ENCODE measurements at places on chromosomes 4 and X. TPM values are rescaled to one million over a fixed set of nuclear protein-coding genes. Genes with fewer than 3 reads are reported as not detected.
A peak's percentile ranks its signal among the peaks of the same experiment; 100 is the strongest.

DNA sequence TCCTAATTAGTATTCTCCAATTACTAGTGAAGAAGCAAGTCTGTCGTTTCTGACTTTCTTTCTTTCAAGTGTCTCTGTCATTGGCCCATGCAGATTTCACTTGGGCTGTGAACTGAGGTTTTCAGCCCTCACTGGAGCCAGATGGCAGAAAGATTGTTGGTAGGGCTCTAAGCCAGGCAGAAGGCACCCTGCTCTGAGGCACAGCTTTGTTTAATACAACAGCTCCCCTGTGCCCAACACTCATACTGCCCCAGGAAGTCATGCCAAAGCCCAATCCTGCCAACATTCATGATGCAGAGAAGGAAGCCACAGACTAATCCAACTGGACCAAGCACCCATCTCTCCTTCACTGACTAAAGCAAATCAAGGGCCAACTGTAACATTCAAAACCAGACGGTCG, 117.1 kb upstream of the FRG1 start:
- no peak for DNase-seq

- peak; percentile 53 for DNase-seq
These were observed 17.8 kb downstream of the PSAPL1 start for GRCh38 chr4:7416745-7417432.

DNA sequence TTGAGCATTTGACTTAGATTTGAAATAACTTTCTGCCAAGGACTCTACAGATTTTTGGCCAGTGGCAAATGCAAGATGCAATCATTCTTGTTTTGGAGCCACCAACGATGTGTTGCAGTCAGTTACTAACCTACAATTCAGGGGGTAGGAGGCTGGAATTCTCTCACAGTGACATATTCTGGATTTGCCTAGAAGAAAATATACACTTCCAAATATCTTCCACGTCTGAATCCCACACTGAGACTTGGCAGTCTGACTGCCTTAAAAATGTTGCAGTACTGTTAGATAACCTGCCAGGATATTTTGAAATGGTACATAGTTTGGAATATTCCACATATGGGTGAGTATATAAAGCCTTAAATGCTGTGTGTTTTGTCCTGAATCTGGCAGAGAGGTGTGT, 27.6 kb upstream of the AGTR2 start:
- no peak for DNase-seq

DNA sequence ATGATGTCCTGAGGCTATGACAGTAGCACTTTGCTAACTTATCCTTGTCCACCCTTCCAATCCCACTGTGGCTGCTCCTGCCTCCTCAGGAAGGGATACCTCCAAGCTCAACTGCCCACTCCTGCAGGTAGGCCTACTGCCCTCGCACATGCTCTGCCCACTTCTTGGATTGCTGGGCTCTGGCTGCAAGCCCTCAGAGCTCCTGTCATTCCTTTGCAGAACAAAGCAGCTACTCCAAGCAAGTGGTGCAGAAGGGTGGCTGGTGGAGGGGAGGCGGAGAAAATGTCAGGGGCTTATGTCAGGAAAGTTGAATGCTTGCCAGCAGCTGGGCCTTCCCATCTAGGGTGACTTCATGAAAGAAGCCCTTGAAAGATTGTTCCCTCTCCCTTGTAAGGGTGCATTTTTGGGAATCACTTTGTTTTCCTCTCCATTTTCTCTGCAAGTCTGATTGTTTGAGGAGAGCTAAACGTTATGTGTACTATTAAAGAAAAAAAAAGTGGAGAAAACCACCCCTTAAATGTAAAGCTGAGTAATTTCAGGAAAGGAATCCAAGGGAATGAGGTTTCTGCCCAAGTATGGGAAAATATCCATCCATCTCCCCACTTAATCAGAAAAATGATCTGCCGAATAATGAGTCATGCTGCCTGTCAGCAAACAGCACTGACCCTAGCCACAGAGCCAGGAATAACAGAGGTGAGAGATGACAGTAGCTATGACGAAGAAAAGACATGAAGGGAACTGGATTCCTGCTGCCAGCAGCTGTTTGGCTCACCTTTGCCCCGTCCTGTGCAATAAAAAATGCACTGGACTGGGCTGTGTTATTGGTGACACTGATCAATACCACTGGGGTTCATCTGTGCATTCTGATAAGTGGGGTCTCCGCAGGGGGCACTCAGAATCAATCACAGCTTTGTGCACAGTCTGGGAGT, 102.0 kb downstream of the RTL5 start:
- DNase-seq: peak; percentile 81

GRCh38 chr4:32010221-32010620, 1290.1 kb downstream of the PCDH7 start:
- no peak for DNase-seq

GRCh38 chr4:177371461-177371860, 61.8 kb downstream of the NEIL3 start:
- no peak for DNase-seq

GRCh38 chrX:15946783-15947580, 92.4 kb upstream of the AP1S2 start:
- DNase-seq: no peak

- no peak for DNase-seq
These were observed 64.4 kb downstream of the ASMT start for GRCh38 chrX:1679238-1679637.

- DNase-seq: no peak
These were observed 39.2 kb downstream of the BBS12 start for GRCh38 chr4:122771724-122772123.

DNA sequence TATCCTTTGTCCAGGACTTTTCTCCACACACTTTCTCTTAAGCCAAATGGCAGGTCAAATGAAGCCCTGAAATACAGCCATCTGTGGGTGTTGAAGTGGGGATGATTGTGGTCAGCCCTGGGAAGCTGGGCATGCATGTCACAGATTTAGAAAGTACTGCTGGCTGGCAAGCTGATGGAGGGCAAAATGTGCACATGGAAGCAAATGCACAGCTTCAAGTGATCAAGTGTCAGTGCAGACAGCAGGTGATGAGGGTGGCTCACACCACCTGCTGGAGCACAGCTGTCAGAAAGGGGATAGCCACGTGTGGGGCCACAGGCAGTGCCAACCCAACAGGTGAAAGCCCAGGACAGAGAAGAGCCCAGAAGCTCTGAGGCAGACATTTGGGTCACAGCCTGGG, 40.3 kb upstream of the ATXN3L start:
- no peak for DNase-seq

- DNase-seq: no peak
These were observed 647.1 kb downstream of the ANKRD50 start for GRCh38 chr4:124065422-124065821.

- DNase-seq: no peak
These were observed 28.4 kb upstream of the SULT1E1 start for GRCh38 chr4:69888336-69888735.

HERC5 gene
- 5.9 TPM for total RNA-seq

SPARCL1 gene
- 302 TPM for total RNA-seq

QRFPR gene
- not detected for total RNA-seq

All from mesenteric fat pad (tissue), 1 donor.